ENCODE measurements at places on chromosomes 6 and 20. TPM values are rescaled to one million over a fixed set of nuclear protein-coding genes. Genes with fewer than 3 reads are reported as not detected.

- H3K36me3 ChIP-seq, result peaks cover 2% of the 10 kb centered on the region
- DNase-seq, result peak; percentile 51
- H3K4me3 ChIP-seq, result no peak overlapping the region
- no peak overlapping the region for H3K27ac ChIP-seq
- no peaks in the 10 kb centered on the region for H3K27me3 ChIP-seq
These were observed 46.9 kb upstream of the ENPP5 start for GRCh38 chr6:46217671-46218131.

DNA sequence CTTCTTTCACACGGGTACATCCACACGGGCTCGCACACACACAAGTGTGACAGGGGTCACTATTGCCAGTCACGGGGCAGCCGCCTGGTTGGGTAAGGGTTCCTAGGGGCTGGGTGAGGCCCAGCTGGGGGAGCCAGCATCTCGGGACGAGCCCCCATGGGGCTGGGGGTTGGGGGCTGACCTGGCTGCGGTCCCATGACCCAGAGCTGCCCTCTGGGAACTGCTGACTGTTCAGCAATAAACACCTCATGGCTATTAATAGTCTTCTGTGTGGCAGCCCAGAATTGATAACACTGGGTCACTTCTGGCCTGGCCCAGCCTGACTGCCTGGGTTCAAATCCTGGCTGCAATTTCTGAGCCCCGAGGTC lies 23.8 kb downstream of the VEGFA start:
- no peaks in the 10 kb centered on the region for H3K4me1 ChIP-seq
- no peaks in the 10 kb centered on the region for H3K27me3 ChIP-seq
- H3K4me3 ChIP-seq, result no peak overlapping the region
- no peak for DNase-seq
- H3K36me3 ChIP-seq, result no peaks in the 10 kb centered on the region

- no peaks in the 10 kb centered on the region for H3K4me1 ChIP-seq
- H3K27ac ChIP-seq, result no peak overlapping the region
- H3K4me3 ChIP-seq, result no peak overlapping the region
- H3K27me3 ChIP-seq, result no peaks in the 10 kb centered on the region
- DNase-seq, result no peak
- no peaks in the 10 kb centered on the region for H3K36me3 ChIP-seq
These were observed 410.5 kb upstream of the RNF217 start for GRCh38 chr6:124551711-124552233.

EPB41L1 gene
- total RNA-seq, result 0.36 TPM

FAM209A gene
- total RNA-seq, result 0.59 TPM

GRCh38 chr6:4802312-4802935 lies 26.2 kb downstream of the CDYL start:
- H3K36me3 ChIP-seq, result peaks cover 2% of the 10 kb centered on the region
- no peak overlapping the region for H3K27ac ChIP-seq
- H3K4me1 ChIP-seq, result peaks cover 77% of the 10 kb centered on the region

DNA sequence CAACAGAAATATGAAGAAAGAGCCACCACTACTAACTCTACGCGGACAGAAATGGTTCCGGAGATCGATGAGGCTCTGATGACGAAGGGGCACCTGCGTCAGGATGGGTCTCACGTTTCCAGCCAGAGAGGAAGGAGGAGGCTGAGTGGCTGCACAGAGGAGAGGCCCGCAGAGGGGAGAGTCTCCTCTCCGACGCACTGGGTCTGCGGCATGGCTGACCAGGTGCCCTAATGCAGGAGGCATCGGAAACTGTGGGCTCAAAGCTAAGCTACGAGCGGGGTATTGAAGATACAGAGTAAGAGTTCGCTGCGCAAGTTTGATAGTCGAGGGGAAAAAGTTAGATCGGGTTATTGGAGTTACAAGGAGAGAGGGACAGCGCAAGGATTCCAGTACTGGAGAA lies 69.9 kb downstream of the TTLL2 start:
- no peaks in the 10 kb centered on the region for H3K27me3 ChIP-seq
- DNase-seq, result no peak
- no peaks in the 10 kb centered on the region for H3K4me1 ChIP-seq
- H3K27ac ChIP-seq, result no peak overlapping the region

MAP3K5 gene
- 13.2 TPM for total RNA-seq

NKX2-4 gene
- total RNA-seq, result not detected

Data from activated CD4-positive, alpha-beta memory T cell treated with anti-CD3 and anti-CD28 coated beads for 36 hours (primary cell).